ENCODE measurements at places on chromosomes 2 and 18. TPM values are rescaled to one million over a fixed set of nuclear protein-coding genes. Genes with fewer than 3 reads are reported as not detected.
A peak's percentile ranks its signal among the peaks of the same experiment; 100 is the strongest.

DNA sequence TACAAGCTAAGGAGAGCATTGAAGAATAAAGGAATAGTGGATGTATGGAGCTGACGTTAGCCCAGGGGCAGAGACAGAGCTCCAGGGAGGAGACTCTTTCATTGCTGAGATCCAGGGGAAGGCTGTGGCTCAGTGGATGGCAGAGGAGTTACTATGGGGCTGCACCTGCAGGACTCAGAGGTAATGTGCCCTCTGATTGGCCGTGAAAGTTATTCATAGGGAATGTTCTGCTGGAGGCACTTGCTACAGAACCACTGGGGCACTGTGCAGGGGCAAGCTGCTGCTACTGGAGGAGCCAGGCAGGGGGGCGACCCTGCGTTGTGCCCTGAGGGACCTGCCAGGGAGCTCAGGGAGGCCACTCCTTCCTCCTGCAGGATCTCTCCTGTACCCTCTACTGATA lies 199.2 kb downstream of the PTPRM start:
- no peaks in the 10 kb centered on the region for H3K36me3 ChIP-seq
- no peak overlapping the region for H3K4me3 ChIP-seq
- H3K27ac ChIP-seq, result no peak overlapping the region
- H3K27me3 ChIP-seq, result no peaks in the 10 kb centered on the region
- no peaks in the 10 kb centered on the region for H3K4me1 ChIP-seq

GRCh38 chr18:72360634-72361033 lies 183.5 kb downstream of the CBLN2 start:
- no peak overlapping the region for H3K4me3 ChIP-seq
- no peaks in the 10 kb centered on the region for H3K4me1 ChIP-seq
- H3K27me3 ChIP-seq, result no peaks in the 10 kb centered on the region
- no peaks in the 10 kb centered on the region for H3K36me3 ChIP-seq
- H3K27ac ChIP-seq, result no peak overlapping the region

- H3K4me3 ChIP-seq, result no peak overlapping the region
- no peaks in the 10 kb centered on the region for H3K27me3 ChIP-seq
- H3K27ac ChIP-seq, result no peak overlapping the region
- H3K36me3 ChIP-seq, result no peaks in the 10 kb centered on the region
- peak; percentile 67 for DNase-seq
These were observed 218.4 kb downstream of the CDH20 start for GRCh38 chr18:61551586-61551985.

GRCh38 chr18:62838475-62839098 lies 123.2 kb downstream of the PHLPP1 start:
- H3K27ac ChIP-seq, result no peak overlapping the region
- no peaks in the 10 kb centered on the region for H3K27me3 ChIP-seq
- no peak for DNase-seq

DNA sequence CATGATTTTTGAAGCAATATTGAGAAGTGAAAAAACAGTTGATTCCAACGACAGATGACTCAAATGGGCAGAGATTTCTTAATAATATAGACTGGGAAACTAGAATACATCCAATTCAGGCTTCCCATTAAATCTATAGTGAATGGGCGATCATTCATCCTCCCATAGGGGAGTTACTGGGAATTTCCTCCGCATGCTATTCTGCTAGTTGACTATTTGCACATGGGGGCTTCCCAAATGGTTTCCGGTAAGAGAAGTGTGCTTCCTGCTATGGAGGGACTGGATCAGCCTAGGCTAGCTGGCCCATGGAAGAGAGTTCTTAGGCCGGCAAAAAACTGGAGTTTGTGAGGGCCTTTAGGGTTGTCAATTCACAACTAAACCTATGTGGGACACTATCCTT lies 2.6 kb upstream of the VAPA start:
- no peaks in the 10 kb centered on the region for H3K36me3 ChIP-seq
- H3K27ac ChIP-seq, result no peak overlapping the region
- DNase-seq, result no peak
- H3K4me1 ChIP-seq, result 0 out of 2 replicates have a peak, but pooled peaks cover 3% of the 10 kb centered on the region
- no peak overlapping the region for H3K4me3 ChIP-seq

DNA sequence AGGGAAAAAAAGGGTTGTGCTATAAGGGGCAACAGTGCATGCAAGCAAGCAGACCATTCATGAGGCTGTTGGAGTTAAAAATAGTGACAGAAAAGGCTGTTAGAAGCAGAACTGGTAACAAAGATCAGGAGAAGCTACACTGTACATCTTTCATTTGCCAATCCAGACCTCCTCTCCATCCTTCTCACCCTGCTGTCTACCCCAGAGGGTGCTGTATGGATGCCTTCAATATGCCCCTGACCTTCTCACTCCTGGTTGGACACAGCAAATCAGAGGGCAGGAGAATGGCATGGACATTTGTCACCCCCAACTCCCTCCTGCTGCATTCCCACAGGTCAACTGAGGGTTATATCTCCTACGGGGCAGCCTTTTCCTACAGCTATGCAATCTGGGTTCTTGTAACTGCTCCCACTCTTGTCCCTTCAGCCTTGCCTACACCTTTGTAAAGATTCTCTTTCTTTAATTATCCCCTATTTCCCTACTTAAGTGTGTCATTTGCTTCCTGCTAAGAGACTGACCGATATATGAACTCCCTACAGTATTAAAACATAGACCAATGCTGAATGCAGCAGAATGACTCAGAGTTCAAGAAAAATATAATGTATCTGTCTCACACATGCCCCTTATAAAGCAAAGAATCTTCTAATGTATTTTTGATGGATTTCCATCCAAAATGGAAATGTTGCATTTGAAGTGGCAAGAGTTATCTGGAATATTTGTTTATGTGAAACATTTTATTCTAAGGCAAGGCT lies 169.2 kb upstream of the NCKAP5 start:
- no peak for DNase-seq
- H3K36me3 ChIP-seq, result no peaks in the 10 kb centered on the region
- no peak overlapping the region for H3K4me3 ChIP-seq
- no peaks in the 10 kb centered on the region for H3K27me3 ChIP-seq
- no peak overlapping the region for H3K27ac ChIP-seq
- no peaks in the 10 kb centered on the region for H3K4me1 ChIP-seq

GRCh38 chr2:231612109-231612455 lies 19.4 kb downstream of the TEX44 start:
- DNase-seq, result peak; percentile 62
- peaks cover 42% of the 10 kb centered on the region for H3K4me1 ChIP-seq
- no peak overlapping the region for H3K4me3 ChIP-seq
- no peaks in the 10 kb centered on the region for H3K27me3 ChIP-seq

GRCh38 chr2:160288324-160288723 lies 88.3 kb upstream of the ITGB6 start:
- DNase-seq, result no peak
- no peaks in the 10 kb centered on the region for H3K4me1 ChIP-seq
- no peak overlapping the region for H3K27ac ChIP-seq

DNA sequence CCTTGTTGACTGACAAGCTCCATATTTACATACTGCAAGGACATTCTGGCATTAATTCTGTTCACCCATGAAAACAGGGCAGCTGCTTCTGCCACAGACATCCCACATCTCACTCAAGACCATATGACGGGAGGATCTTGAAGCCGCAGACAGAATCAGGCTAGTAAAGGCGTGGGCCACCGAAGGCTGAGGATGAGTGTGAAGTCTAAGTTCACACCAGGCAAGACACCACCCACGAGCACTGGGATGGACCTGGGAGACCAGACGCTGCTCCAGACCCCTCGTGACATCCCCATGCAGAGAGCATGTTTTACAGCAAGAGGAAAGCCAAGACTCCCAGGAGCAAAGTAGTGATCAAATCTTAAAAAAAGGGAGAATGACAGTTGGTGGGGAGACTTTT lies 3.2 kb downstream of the FHL2 start:
- peaks cover 73% of the 10 kb centered on the region for H3K4me1 ChIP-seq
- DNase-seq, result no peak
- H3K4me3 ChIP-seq, result peak overlapping the region; percentile 86
- no peaks in the 10 kb centered on the region for H3K27me3 ChIP-seq

- H3K27me3 ChIP-seq, result no peaks in the 10 kb centered on the region
- H3K4me1 ChIP-seq, result no peaks in the 10 kb centered on the region
- peak; percentile 18 for DNase-seq
- no peak overlapping the region for H3K27ac ChIP-seq
- no peaks in the 10 kb centered on the region for H3K36me3 ChIP-seq
These were observed 18.8 kb upstream of the FN1 start for GRCh38 chr2:215454519-215455246.

DNA sequence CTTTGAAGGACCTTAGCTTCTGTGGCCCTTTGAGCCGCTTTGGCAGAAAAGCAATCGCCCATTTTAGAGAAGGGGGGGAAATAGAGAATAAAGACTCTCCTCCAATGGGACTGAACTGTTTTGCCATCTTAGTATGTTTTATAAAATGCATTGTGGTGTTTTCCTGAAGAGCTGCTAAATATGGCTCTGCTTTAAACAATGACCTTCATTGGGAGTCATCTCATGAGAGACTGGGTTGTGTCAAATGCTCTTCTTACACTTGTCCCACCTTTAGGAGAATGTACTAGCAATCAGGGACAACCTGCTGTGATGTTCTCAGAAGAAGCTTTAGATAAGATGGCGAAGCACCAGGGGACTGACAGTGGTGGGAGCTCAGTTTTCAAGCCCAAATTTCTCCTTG lies 418.9 kb upstream of the POU3F3 start:
- no peak for DNase-seq
- no peaks in the 10 kb centered on the region for H3K4me1 ChIP-seq
- H3K27me3 ChIP-seq, result peaks cover 3% of the 10 kb centered on the region
- H3K4me3 ChIP-seq, result no peak overlapping the region
- H3K27ac ChIP-seq, result no peak overlapping the region

HRH4 gene
- total RNA-seq, result not detected

RSAD2 gene
- 0.44 TPM for total RNA-seq

HOXD11 gene
- 0.49 TPM for total RNA-seq

ST6GAL2 gene
- not detected for total RNA-seq

LOXHD1 gene
- not detected for total RNA-seq

PAX3 gene
- total RNA-seq, result not detected

CYP20A1 gene
- 19.8 TPM for total RNA-seq

RUFY4 gene
- not detected for total RNA-seq

RPL31 gene
- 682 TPM for total RNA-seq

DNAJC5G gene
- total RNA-seq, result not detected

NAPG gene
- 27.8 TPM for total RNA-seq

IL37 gene
- not detected for total RNA-seq

Measured in Panc1 (cell line).